Esophagus squamous epithelium (tissue), 5 donors: ENCODE measurements at places on chromosomes 3 and 15.
A peak's percentile ranks its signal among the peaks of the same experiment; 100 is the strongest.

GRCh38 chr3:38549957-38550840 is 54.1 kb downstream of the EXOG start:
- DNase-seq = no peak

DNA sequence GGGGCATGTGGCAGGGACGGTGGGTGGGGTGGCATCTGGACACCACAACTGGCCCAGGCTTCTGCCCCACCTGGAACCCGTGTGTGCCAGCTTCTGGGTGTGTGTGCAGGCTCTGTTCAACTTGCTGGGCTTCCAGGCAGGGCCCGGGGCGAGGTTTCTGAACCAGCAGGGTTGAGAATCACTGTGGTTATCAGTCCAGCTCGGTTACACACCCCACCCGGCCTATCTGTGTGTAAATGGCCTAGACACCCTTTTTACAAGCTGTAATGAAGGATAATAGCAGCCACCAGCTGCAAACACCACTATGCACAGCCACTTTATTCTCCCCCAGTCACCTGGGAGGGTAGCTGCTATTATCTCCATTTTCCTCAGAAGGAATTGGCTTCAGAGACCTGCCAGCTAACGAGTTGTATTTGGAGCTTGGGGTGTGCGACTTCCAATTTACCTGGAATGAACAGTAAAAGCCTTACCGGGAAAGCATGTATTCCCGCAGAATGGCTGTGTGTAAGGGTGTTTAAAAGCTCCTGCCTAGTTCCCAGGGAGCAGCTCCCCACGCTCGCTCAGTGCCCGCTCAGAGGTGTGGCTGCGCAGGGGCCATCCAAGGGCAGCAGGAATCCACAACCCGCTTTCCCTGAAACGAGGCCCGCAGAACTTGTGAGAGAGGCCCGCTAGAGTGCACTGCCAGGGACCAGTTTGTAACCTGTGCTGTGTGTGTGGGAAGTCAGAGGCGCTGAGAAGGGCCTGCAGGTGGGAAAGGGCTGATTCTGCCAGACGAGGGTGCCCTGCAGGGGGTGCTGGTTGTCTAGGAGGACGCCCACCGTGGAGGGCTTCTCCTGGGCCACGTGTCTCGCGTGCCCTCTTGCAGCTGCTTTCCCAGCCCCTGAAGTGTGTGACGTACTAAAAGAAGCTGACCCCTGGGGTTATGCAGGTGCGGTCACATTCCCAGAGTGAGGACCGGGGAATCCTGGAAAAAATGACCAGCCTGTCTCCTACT is 83.5 kb downstream of the C3orf70 start:
- no peak for DNase-seq

GRCh38 chr15:49083401-49084284 is 37.4 kb upstream of the SECISBP2L start:
- no peak for DNase-seq

DNA sequence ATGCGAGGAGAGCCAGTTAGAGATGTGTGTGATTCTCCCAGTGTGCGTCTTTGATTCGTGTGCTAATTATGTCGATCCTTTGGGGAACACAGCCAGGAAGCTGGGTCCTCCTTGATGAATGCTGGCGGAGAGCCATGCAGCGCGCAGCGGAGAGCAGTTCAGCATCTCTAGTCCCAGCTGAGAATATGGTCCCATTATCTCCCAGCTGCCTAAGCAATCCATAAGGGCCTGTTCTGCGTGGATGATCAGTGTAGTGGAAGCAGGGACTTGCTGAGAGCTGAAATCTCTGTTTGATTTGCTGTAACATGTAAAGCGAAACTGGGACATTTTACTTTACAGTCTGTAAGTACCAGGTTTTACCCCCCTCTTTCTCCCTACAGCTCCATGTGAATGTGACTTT is 412.7 kb downstream of the CNTN4 start:
- DNase-seq = no peak

- DNase-seq = peak; percentile 71
These were observed at the start of gene RPS27L for GRCh38 chr15:63157118-63157843. Gene RPS27L, minus strand, starts transcription at chr15:63157477. Its CDS starts 72 bp downstream, at chr15:63157405.

GRCh38 chr15:98272625-98273024 is 312.1 kb downstream of the ARRDC4 start:
- no peak for DNase-seq

- no peak for DNase-seq
These were observed 23.9 kb upstream of the MOBP start for GRCh38 chr3:39443530-39443929.

DNA sequence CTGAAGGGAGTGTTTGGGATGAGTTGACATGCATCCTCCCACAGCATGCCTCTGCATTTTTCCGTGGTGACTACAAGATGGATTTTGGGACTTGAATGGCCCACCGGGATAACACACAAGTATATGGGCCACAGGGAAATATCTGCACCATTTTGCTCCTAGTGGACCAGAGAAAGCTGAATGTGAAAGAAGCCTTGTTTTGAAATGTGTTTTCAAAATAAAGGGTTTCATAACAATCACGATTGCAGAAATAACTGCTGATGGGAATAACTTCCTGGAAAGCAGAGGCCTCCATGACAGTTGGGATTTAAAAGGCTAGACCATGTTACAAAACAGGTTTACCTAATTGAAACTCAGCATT is 77.5 kb upstream of the PRR23C start:
- DNase-seq = no peak

DNA sequence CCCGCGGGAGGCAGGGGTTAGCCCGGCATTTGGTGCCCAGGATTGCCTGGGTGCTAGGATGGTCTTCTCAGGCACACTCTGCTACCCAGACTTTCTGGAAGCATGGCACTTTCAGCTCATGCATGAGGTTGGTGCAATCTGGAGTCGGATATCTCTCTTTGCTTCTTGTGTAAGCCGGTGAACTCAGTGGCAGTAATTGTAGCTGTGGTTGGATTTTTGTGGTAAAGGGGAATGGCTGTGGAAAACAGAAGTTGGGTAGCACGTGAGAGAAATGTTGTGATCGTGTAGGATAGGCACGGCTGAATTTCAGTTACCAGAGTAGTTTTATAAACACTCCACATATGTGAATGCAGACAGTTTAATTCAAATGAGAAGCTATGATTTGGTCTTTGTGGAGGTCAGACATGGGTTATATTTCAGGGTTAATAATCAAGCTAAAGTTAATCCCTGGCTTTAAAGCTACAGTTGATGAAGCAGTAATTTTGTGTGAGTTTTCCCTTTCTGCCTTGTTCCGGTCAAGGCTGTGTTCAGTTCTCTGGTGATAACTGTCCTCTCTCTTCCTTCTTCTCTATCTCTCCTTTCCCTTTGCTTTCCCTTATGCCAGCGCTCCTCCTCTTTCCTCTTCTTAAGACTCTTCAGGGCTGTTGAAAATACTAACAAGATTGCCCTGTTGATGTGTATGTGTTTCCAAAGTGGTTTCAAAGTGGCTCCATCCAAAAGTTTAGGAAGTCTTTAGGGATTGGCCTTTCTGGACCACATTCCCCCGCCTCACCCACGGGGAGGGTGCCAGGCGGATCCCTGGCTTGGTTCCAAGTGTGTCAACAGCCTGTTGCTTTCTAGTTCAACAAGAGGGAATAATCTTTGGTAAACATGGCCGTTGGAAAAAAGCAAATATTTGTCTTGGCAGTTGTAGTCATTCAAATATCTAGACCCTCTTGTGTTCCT is 404.6 kb upstream of the C2CD4B start:
- DNase-seq = no peak
